ENCODE measurements at places on chromosomes 11 and 22.

DNA sequence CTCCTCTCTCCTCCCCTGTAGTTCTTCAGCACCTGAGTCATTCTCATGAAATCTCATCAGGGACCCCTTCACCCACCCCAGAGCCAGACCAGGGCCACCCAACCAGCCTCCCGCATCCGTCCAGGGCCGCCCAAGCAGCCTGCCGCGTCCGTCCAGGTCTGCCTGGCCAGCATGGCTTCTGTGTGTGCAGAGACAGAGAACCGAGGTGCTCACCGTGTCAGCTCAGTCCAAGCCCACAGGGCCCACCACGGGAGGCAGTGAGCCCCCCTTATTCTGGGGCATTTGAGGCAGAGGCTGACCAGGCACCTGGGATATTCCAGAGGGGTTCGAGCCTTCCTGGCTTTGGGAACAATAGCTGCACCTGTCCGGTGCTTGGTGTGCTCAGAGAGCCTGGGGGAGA lies 1117.3 kb downstream of the BRD1 start:
- DNase-seq = no peak

- no peak for DNase-seq
These were observed 30.3 kb upstream of the NAP1L4 start for GRCh38 chr11:3022300-3022967.

DNA sequence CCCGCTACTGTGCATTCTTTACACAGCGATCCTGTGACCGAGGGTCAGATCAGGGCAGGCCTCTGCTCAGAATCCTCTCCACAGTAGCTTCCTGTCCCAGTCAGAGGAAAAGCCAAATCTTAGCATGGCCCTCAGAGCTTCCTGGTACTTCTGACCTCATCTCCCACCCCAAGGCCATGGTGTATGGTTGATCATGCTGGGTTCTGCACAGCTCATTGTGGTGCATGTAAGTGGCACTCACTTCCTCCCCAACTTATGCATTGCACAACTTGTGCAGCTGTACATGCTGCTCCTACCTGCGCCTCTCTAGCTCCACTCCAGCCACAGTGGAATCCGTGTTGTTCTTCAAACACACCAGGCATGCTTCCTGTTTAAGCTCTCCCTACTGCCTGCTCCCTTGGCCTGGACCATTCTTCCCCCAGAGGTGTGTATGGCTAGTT lies 20.3 kb downstream of the BMAL1 start:
- DNase-seq = no peak

DNA sequence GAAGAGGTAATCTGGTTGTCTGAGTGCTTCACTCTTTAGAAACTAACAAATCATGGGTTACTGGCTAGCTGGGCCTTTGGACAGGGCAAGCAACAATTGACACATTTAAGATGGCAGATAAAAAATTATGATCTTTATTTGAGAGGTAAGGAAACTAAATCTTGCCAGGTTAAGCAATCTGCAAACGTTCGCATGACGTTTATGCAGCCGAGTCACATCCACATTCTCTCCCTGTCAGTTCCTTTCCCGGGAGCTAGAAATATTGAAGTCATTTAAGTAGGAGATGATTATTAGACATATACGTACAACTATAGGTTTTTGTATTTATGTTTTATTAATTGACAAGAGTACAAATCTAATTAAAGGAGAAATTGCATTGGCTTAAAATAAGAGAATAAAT lies 57.4 kb upstream of the RCN1 start:
- DNase-seq = no peak

DNA sequence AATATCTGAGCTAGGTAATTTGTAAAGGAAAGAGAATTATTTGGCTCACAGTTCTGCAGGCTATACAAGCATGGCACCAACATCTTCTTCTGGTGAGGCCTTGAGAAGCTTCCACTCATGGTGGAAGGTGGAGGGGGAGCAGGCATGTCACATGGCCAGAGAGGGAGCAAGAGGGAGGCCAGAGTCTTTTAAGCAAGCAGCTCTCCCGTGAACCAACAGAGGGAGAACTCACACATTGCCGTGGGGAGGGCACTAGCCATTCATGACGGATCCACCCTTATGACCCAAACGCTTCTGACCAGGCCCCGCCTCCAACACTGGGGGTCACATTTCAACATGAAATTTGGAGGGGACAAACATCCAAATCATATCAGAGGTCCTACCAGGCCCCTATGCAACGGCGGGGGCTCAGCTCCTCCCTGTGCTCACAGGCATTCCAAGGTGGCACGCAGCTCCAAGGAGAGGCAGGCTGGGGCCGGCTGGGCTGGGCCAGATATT lies 4.6 kb downstream of the C11orf96 start:
- peak; percentile 14 for DNase-seq

GRCh38 chr11:106879029-106879428 lies 139.2 kb downstream of the GUCY1A2 start:
- DNase-seq = no peak

All from MM.1S (cell line).